HCEC 1CT (cell line): ENCODE measurements at places on chromosomes 2 and 18.
A peak's percentile ranks its signal among the peaks of the same experiment; 100 is the strongest.

DNA sequence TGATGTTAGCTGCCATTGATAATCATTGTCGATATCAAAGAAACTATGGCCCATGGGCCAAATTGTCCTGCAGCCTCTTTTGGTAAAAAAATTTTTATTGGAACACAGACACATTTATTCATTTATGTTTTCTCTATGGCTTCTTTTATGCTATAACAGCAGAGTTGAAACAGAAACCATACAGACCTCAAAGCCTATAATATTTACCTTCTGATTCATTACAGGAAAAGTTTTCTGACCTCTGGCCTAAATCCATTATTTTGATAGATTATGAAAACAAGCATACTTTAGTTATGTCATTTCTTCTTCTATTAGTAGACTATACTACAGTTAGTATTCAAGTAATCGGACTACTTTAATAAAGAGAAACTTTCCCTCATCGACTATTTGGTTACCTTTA is 349.7 kb upstream of the GALNT5 start:
- peak; percentile 29 for DNase-seq

- no peak for DNase-seq
Measured at GRCh38 chr2:168207851-168208250, 39.5 kb downstream of the STK39 start.

DNA sequence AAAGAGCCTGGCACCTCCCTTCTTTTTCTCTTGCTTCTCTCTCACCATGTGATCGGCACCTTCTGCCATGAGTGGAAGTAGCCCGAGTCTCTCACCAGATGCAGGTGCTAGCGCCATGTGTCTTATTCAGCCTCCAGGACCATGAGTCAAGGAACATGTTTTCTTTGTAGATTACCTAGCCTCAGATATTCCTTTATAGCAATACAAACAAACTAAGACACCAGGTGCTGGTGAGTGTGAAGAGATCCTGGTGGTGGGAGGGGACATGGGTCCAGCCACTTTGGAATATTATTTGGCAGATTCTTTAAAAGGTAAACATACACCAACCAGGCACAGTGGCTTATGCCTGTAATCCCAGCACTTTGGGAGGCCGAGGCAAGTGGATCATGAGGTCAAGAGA is 5.9 kb upstream of the USP40 start:
- DNase-seq: no peak

- no peak for DNase-seq
Measured at GRCh38 chr2:232219496-232219870, 159.1 kb upstream of the ALPP start.

GRCh38 chr2:185291035-185291647 is 447.5 kb upstream of the FSIP2 start:
- peak; percentile 32 for DNase-seq

GRCh38 chr2:43047187-43047780 is 179.1 kb downstream of the ZFP36L2 start:
- DNase-seq: no peak

- DNase-seq: no peak
Measured at GRCh38 chr18:13220361-13220991, 1.9 kb downstream of the LDLRAD4 start.

DNA sequence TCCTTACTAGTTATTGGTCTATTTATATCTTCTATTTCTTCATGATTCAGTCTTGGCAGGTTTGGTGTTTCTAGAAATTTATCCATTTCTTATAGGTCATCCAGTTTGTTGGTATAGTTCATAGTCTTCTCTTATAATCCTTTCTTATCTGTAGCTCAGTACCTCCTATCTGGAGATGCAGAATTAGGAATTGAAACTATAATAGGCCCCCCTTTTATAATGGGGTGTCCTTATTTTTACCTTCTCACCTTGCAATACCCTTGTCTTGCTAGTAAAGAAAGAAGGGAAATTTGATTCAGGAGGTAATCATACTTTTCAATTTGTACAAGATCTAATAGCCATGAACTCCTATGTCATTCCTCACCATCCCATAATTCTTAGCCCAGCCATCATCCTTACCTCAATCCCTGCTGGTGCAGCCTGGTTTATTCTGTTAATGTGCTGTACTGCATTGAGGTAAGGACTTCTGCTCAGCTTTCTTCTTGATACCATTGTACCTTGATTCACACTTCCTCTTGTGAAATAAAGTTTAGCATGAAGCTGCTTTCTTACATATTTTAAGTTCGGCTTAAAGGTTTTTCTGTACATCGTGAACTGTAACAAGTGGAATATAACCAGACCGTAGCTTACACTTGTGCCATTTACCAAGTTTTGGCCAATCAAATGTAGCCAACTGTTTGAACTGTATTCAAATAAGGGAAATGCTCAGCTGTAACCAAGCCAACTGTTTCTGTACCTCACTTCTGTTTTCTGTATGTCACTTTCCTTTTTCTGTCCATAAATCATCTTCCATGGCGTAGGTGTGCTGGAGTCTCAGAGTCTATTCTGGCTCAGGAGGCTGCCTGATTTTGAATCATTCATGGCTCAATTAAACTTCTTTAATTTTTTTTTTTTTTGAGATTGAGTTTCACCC is 40.1 kb upstream of the PTH2R start:
- no peak for DNase-seq

DNA sequence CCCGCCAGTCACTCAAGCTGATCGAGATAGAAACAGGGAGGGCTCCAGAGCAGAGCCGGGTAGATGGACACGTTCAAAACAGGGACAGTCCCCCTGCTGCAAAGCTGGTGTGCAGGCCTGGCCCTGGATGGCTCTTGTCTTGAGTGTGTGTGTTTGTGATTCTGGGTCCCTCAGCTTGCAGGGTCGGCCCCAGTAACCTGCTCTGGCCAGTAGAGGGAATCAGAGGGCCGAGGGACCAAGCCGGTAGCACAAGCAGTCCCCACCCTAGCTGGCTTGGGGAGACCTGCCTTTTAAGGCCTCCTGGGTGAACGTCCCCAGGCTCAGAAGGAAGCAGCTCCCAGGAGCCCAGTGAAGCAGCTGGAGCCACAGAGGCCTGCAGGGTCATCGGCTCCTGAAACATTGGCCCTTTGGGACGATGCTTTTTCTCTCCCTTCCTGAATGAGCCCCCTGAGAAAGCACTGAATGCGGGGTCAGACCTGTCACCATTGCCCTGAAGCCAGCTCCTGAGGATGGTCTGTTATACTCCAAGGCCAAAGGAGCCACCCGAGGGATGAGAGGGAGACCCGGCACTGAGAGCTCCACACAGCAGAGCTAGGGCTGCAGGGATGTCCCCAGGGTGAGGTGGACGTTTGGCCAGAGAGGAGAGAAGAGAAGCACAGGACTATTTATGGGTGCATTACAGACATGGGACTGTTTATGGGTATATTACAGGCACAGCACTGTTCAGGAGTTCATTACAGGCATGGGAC is 15.4 kb upstream of the MLPH start:
- peak; percentile 67 for DNase-seq

GRCh38 chr18:28559511-28559910 is 382.6 kb upstream of the CDH2 start:
- DNase-seq: peak; percentile 3
